ENCODE measurements at places on chromosomes 16 and 17.

GRCh38 chr17:57406981-57407286, 150.6 kb downstream of the MSI2 start:
- DNase-seq: no peak

GRCh38 chr16:28974007-28974436, 556 bp upstream of the SPNS1 start:
- DNase-seq: peak; percentile 56

DNA sequence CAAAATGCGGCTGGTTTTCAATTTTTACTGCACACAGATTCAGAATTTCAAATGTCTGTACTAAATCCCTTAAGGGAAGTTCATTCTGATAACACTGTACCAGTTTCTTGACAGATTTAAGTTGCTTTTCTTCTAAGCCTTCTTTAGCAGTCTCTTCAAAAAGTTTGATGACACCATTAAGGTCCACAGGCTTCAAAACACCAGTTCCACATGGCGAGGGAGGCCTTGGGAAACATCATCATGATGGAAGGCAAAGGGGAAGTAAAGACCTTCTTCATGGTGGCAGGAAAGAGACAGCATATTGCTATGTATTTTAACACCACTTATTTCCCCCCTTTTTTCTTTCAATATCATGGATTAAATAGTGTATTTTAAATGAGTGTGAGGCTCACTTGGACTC, 24.5 kb downstream of the NLRC5 start:
- DNase-seq: no peak

GRCh38 chr17:42913522-42913921, 12.9 kb downstream of the G6PC1 start:
- DNase-seq: no peak

DNA sequence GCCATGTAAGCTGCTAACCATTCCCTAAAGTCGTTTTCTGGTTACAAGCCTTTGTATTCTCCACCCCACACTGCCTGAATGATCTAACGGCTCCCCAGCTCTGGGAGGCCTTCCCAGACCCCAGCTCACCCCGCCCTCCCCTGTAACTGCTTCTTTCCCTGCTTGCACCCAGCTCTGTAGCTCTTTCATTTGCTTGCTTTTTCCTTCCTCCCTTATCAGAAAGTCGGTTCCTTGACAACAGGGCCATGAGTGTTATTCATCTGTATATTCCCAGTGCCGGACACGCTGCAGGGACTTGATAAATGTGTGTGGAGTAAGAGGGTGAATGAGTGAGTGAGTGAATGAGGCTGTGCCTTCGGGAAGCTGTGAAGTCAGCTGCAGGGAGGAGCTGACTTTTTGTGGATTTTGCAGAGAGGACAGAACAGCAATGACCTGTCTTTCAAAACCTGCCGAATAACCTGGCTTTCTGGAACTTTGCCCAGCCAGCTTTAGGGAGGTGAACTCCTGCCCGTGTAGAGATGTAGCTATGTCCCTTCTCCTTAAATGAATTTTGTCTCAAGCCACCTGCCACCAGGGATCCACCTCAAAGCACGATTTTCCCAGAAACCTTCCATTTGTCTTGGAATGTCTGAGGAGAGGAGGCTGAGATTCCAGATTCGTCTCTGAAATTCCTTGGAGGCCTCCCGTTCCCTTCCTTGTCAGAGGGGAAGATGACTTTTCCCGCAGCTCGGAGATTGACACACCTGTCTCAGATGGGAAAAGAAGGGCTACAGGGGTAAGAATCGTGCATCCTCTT, 20.0 kb upstream of the CACNG4 start:
- no peak for DNase-seq

DNA sequence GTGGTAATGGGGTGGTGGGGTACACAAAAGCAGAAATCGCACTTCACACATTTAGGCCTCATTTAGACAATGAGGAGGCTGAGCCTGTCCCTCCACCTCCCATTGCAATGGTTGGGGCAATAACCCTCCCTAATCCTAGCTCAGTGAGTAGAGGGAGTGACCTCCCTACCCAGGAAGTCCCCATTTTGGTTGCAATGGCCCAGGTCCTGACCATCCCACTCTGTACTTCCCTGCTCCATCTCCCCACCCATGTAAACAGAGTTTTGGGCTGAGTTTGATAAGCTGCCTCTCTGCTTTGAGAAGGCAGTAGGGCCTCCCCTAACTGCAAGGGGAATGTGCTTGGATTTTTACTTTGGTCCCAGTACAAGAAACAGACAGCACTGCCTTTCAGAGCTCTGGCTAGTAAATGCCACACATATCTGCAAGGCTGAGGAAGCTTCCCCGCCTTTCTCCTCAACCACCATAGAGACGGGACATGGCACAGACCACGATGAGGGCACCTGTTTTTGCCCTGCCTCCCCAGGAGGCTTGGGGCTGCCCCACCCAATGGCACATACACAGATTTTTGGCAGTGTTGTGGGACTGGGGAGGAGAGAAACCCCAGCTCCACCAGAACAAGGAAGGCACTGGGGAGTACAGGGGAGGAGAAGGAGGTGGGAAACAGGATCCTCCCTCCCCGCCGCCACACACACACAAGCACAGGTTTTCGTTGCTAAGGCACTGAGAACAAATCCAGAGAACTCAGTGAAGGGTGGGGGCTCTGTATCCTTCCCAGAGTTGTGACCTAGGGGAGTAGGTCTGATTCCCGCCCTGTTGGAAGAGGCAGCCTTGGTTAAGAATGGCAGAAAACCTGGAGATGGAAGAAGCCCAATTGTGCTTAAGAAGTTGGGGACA, 7.3 kb downstream of the VAT1 start:
- DNase-seq: no peak

DNA sequence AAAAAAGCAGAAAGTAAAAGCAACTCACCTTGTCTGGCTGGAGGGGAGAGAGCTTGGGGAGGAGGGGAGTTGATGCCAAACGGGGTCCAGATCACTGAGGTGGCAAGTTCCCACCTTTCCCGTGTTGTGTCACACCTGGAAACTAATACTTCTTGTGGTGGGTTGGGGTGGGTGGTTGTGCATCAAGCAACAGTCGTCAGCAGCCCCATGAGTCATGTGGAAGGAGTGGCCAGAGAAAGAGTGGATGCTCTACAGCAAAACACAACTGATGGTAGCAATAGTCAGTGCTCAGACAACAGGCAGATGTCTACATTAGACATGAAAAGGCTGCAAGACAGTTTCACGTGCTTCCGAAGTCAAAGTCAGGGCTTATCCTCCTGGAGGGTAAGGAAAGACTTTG, 35.4 kb downstream of the ARSG start:
- peak; percentile 32 for DNase-seq

GRCh38 chr17:81903896-81904599, 2.0 kb downstream of the NPB start:
- no peak for DNase-seq

DNA sequence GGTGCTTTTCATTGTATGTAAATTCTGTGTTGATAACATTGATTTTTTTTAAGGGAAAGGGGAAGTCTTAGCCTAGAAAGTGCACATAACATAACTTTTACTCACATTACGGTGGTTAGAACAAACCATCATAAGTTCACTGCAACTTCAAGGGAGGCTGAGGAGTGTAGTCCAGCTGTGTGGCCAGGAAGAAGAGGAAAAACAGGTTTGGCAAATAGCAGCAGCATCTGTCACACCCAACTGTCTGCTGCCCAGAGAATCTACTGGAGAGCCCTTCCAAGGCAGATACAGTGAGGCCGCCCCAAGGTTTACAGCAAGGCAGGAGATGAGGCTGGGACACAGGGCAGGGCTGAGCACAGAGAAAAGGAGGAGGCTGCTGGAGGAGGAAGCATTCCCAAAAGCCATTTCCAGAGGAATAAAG, 60.6 kb downstream of the AIPL1 start:
- DNase-seq: peak; percentile 6

- DNase-seq: no peak
Observed at GRCh38 chr16:116015-116414, 22.5 kb downstream of the NPRL3 start.

GRCh38 chr17:81563861-81564586, 11.9 kb upstream of the FAAP100 start:
- DNase-seq: no peak

DNA sequence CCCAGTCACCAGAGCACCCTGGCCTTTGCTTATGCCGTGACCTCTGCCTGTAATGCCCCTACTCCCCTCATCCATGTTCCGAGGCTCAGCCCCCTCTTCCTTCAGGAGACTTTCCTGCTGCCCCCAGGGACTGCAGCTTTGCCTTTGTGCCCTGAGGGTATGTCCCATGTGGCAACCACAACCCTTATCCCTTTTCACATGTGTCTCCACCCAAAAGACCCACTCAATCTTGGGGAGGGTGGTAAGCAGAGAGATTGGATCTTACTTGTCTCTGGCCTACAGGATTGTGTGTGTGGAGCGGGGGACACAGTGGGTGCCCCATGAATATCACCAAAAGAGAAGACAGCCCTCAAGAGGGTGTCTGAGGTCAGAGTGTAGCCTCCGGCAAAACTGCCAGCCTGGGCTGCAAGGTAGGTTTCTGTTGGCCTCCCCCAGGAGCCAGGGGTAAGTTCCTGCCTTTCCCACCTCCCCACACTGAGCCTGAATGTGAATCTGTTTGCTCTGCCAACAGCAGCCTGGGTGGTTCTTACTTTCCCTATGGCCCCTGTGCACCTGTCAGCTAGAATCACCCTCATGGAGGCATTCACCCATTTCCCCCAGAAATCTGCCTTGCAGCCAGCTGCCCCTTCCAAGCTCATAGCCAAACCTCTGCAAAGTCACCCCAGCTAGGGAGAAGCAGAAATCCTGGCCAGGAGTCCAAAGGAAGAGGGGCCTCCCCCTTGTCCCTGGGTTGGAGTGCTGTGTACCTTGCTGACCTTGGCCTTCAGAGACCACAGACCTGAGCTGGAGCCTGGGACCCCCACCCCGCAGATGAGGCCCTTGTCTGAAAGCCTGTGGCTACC, 11.5 kb upstream of the C17orf113 start:
- no peak for DNase-seq

GRCh38 chr17:41620583-41621434, 3.6 kb downstream of the KRT17 start:
- no peak for DNase-seq

DNA sequence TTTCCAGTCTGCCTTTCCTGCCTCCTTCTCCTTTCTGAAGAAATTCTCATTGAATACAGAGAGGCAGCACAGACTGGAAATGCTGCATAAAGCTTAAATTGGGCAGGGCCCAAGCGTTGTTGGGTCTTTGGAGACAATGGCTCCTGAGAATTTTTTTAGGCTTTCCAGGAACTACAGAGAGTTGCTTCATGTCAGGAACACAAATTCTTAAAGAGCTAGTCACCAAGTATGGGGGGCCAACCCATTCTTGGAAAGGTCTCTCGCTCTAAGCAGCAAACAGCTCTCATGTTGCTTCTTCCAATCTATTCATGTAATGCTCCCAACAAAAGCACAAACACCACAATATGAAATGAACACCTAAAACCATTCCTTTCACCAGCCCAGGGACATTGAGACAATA, 6.9 kb downstream of the HNF1B start:
- no peak for DNase-seq

- peak; percentile 6 for DNase-seq
Observed at GRCh38 chr16:27547134-27547533, 2.6 kb downstream of the GTF3C1 start.

DNA sequence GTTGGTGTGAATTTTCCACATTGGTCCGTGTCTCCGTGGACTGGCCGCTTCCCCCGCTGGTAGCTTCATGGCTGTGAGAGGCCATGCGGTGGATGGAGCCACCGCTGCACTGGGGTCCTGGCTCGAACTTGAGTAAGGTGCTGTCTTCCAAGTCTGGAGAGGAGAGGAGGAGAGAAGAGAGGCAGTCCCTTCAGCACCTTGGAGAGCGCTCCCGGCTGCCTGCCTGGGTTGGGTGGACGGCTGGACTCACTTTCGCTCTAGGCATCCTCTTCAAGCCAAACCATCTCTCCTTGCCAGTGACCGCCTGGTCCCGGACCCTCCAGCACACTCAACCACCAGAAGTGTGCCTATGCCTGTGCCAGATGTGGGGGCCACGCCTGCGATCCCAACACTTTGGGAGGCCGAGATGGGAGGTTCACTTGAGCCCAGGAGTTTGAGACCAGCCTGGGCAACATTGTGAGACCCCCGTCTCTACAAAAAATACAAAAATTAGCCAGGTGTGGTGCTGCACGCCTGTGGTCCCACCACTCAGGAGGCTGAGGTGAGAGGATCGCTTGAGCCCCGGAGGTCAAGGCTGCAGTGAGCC, 6.2 kb downstream of the JPH3 start:
- DNase-seq: peak; percentile 52

DNA sequence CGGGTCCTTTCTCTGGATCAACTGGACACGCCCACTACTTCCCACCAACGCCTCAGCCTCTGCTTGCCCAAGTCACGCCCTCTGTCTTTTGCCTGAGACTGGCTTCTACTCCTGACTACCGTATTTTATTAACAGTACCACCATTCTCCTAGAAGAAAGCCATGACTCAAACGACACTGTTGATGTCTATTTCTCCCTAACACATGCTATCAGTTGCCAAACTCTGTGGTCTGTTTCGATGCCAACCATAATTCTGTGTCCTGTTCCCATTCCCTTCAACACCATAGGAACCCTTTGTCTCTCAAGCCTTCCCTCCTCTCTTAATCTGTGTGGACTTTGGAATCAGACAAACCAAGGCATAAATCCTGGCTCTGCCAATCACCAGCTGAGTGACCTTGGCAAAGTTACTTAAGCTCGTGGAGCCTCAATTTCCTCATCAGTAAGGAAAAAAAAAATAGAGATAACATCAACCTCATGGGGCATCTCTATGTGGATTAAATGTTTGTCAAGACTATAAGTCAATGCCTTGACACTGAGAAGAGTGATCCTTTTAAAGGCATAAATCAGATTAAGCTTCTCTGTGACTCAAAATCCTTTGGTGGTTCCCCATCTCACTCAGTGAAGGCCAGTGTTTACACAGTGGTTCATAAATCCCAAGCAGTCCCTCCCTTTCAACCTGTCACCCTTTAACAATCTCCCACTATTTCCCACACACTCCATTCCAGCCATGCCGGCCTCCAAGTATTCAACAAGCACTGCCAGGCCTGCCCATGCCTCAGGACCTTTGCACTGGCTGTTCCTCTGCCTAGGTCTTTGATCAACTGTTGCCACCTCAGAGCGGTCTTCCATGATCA, 45.6 kb downstream of the ERN1 start:
- DNase-seq: no peak

GRCh38 chr17:55768936-55769624, 18.2 kb downstream of the PCTP start:
- DNase-seq: no peak

DNA sequence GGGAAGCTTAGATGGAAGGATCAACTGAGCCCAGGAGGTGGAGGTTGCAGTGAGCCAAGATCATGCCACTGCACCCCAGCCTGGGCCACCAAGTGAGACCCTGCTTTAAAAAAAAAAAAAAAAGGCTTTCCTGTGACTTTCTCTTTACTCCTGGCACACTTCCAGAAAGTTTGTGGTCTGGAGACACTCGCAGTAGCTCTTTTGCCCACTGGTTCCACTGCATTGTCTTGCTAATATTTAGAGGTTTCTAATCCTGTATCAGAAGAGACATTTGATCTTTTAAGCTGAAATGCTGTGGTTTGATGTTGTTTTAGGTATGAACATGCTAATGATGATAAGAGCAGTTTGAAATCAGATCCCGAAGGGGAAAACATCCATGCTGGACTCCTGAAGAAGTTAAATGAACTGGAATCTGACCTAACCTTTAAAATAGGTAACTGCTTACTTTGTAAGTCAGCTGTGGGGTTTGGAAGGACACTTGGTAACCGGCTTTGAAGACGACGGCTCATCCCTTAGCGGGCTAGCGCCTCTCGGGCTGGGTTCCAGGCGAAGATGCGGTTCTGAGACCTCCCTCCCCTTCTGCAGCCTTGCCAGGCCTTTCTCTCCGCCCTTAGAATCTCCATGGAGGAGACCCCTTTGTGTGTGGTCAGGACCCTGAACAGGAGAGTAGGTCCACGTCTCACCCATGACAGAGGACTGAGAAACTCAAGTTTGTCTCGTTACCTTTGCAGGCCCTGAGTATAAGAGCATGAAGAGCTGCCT, 23.1 kb downstream of the NTAN1 start:
- DNase-seq: no peak

Measured in stimulated activated CD4-positive, alpha-beta T cell treated with anti-CD3 and anti-CD28 coated beads, Interleukin-15, amount 100 ng/mL, for 24 hours (primary cell).